Stimulated activated CD4-positive, alpha-beta T cell treated with anti-CD3 and anti-CD28 coated beads, Interleukin-4, amount 100 ng/mL, for 48 hours (primary cell): ENCODE measurements at places on chromosomes 12 and 14.

DNA sequence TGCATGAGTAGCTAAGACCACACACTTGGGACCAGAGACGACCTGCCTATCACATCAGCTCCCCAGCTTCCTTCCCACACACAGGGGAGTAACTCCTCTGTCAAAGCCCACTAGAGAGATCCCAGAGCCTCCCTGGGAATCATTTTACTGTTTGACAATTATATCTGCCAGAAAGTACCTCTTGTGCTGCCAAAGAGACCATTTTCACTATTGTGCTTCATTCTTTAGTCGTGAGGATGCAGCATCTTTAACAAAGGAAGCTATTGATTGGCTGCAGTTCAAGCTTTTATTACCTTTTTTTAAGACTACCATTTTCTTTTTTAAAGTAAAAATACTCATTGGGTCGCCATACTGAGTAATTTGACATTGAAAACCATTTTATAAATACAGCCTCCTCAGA, 194.5 kb upstream of the RGS6 start:
- DNase-seq, result no peak

DNA sequence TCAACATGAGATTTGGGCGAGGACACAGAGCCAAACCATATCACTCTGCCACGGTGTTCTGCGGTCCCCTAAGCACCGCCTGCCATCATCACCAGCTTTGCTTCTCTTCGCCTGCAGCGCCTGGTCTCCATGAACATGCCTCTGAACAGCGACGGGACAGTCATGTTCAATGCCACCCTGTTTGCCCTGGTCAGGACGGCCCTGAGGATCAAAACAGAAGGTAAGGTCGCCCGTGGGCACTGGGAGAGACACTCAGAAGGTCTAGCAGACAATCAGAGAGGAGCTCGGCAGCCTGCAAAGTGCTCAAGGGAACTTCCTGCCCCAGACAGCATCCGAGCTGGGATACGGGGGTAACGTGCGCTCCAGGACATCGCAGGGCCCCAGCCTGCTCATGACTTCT, 126.0 kb upstream of the FKBP4 start:
- no peak for DNase-seq

- DNase-seq, result no peak
Measured at GRCh38 chr12:132121283-132121682, 22.8 kb downstream of the DDX51 start.

DNA sequence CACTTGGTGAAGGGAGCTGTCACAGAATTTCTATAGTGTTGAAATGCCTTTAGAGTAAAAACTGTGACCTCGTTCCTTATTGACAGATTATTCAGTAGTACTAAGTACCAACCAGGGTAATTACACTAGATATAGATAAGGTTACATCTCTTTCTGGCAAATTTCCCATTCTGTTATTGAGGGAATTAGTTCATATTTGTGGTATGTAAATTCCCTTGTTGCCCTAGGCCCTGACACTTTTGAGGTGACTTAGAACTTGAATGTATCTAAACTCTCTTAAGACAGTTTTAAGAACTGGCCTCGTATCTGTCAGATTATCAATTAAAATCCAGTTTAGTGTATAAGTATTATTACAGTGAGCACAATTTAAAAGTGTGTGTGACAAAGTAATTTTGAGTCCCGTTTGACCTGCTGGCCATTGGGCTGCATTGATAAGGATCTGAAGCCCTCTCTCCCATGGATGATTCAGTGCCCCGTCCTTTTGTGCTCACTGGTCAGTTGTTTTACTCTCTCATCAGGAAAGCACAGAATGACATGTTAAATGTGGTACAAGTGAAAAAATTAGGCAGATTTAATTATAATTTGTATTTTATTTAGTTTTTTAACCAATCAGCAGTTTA, 123.2 kb downstream of the GPR135 start:
- no peak for DNase-seq

DNA sequence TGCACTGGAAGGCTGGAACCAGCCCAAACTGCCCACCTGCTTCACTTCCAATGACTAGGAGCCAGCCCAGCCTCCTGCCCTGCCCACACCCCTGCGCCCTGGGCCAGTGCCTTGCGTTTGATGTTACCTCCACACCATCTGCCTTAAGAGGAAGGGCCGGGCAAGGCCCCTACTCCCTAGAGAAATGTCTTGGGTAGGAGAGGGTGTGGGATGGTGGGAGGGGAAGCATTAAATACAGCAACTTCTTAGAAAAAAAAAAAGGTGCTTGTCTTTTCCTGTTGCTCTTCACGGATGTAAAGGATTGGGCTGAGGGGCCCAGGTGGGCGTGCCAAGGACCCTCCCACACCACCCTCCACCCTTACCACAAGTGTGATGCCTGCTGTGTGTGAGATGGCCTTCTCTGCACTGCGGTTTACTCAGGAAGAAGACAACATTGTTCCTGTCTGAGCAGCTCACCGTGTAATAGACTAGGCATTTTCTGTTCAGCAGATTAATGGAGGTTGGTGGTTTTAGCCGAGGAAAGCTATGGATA, 99.9 kb downstream of the NINJ2 start:
- DNase-seq, result no peak

DNA sequence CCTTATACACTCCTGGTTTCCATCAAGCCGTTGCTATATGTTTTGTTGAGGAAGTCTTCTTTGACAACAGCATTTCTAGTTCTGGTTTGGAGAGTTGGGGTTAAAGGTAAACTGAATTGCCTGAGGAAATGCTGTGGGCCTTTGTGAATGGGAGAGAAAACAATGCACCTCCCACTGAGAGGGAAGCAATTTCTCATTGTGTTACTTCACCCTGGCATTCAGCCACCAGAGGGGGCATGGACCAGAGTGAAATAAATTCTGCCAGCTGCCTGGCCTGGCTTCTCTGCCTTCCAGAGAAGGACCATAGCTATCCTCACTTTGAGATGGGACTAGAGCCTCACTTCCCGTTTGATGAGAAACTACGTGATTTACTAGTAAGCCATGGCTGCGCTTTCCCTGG, 475.3 kb downstream of the EGLN3 start:
- DNase-seq, result no peak

DNA sequence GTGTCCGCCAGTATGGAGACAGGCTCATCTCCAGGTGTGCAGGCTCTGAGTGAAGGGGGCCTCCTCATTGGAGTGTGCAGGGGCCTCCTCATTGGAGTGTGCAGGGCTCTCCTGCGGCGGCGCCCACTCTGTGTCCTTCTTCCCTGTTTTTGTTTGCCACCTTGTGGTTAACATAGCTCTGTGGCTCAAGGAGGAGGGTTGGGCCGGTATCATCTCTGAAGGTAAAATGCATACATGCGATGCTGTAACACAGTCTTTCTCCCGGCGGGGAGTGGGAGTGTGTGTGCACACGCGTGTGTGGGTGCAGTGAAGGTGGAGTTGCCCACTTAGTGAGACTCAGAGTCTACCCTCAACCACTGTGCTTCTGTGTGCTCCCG, 429.4 kb downstream of the ZFP36L1 start:
- no peak for DNase-seq

- DNase-seq, result no peak
Measured at GRCh38 chr14:68634332-68634731, 158.5 kb downstream of the ZFP36L1 start.

DNA sequence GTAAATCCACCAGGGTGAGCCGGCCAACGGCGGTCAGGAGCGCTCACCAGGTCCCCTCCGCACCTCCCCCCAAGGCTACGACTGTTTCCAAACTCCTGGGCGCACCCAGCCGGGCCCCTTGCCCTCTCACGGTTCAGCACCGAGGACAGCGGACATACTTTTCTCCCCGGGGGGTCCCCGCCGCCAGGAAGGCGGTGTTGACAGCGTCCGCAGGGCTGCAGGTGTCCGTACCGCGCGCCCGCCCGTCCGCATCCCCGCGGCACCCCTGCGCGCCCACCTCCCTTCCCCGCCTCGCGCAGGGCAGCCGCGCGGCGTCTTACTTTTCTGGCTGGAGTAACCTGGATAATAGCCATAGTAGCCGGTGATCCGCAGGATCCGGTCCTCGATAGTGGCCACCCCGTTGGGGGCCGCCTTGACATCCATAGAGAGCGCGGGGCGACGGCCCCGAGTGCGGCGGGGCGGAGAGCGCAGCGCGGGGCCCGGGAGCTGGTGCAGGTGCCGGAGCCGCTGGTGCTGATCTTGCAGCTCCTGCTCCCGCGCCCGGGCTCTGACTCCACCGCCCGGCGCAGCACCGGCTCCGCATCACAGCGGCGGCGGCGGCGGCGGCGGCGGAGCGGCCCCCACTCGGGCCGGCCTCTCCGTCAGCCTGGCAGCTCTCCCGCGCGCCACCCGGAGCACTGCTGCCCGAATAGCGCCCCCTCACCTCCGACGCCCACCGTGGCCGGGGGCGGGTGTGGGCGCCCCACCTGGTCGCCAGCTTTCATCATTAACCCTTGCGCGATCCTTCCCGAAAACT, at the start of gene SLC35F4:
Gene SLC35F4, minus strand, starts transcription at position 690 of the 796 bp plus-strand sequence.
- no peak for DNase-seq
